ENCODE measurements at places on chromosomes 4 and X. TPM values are rescaled to one million over a fixed set of nuclear protein-coding genes. Genes with fewer than 3 reads are reported as not detected.

DNA sequence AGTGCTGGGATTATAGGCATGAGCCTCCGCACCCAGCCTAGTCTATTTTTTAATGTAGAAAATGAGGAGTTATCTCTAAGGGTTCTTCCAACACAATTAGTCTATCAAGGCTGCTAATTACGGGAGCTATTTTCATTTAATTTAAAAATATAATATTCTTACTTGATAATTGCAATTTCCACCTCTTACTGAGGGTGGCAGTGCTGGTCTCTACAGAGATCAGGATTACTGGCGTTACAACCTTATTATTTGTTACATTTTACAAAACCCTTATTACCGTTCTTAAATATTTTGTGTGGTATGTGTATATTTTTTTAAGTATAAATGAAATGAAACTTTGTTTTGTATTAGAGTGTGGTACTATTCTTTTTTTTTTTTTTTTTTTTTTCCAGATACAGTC is 17.6 kb upstream of the GK start:
- no peak for ATAC-seq

GRCh38 chr4:25986807-25987206 is 72.8 kb downstream of the SMIM20 start:
- no peak for ATAC-seq

DNA sequence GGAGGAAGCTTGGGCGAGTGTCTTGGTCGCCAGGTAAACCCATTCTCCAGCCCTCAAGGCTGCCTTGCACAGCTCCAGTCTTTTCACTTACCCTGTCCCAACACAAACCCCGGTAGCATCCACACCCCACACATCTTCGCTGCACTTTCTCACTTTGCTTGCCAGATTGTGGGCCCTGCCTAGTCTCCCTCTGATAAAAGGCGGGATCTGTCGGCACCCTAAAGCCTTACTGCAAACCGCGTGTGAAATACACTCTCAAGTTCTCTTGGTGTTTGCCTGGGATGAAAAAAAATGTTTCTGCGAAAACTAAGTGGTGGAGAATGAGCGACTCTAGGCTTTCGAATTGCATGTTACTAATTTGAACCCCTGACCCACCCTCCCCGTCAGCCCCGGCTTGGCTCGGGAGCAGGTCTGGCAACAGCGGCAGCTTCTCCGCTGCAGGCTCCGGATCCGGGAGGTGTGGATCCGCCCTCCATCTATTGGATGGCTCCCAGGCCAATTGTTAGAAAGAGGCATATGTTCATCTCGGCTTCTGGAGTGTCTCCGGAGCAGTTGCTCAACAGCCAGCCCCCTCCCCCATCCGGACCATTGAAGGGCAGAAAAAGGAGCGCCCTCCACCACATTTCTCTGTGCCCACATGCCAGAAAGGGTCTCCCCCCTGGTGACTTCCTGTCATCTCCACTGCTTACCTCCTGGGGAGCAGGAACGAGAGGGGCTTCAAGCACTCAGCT is 3.0 kb upstream of the CITED1 start:
- peak; percentile 32 for ATAC-seq

- ATAC-seq: no peak
Observed at GRCh38 chr4:120769227-120769626, 153.3 kb downstream of the PRDM5 start.

DNA sequence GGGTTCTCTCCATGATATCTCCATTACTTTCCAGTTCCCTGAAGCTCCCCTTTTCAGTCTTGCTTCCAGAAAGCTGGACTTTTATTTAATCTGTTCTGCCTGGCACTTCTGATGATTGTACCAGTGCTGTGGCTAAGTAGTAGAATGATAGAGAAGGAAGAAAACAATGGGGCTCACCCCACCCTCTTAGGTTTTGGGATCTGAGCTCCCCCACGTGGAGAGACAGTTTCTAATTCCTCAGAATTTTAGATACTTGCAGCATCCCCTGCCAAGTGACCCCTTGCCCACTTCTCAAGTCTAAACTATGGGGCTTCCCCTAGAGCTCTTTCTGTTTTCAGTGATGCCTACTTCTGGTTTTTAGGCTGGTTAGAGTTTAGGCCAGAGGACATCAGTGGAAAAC is 73.9 kb downstream of the GC start:
- no peak for ATAC-seq

- peak; percentile 36 for ATAC-seq
Observed at GRCh38 chrX:77436682-77437081, 10.5 kb upstream of the FGF16 start.

GRCh38 chr4:158500054-158500453 is 21.6 kb upstream of the RXFP1 start:
- no peak for ATAC-seq

- ATAC-seq: no peak
Observed at GRCh38 chr4:112517911-112518310, 1.9 kb upstream of the NEUROG2 start.

GRCh38 chr4:38106311-38106710 is 146.1 kb downstream of the PTTG2 start:
- ATAC-seq: no peak

DNA sequence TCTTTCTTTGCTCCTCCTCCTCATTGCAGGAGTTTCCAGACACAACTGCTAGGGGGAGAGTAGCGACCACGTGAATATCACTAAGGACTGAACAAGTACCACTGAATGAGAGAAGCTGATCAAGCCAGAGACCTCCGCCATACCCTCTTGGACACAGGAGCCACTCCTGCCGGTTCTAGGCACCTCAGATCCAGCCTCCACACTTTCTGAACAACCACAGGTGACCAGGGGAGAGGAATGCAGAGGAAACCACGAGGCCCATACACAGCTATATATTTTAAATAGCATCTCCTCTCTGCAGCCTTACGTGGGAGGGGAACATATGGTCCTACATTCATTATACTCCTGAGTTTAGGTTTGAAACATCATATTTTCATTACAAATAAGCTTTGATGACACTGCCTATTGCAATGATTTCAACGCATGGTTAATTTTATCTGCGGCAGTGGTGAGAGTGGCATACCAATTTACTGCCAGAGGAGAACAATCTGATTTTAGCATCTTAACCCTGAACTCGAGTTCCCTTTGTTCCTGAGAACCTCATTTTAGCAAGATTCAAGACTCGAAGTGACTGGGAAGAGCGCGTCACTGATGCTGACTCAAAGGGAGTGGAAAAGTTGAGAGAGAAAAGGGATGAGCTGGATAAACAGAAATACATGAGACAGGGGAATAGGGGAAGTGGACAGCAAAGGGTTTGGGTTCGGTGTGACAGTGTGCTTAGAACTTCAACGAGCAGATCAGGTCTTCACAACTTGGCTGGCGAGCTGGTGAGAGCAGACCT is 231.7 kb upstream of the PPARGC1A start:
- ATAC-seq: no peak

GRCh38 chrX:66863721-66864120 is 224.8 kb upstream of the EDA2R start:
- ATAC-seq: no peak

DNA sequence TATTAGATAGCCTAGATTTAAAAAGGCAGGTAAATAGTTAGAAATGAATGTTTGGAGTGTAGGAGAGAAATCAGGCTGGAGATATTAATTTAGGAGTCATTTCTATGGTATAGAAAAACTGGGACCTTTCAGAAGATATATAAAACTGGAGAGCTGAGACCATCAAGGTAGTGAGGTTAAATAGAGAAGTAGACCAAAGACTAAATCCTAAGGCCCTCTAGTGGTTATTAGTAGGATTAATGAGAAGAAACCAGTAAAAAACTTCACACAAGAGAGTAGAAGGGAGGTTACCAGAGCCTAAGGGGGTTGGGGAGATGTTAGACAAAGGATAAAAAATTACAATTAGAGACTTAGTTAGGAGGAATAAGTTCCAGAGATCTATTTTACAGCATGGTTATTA is 351.0 kb upstream of the SPANXN1 start:
- ATAC-seq: no peak

DNA sequence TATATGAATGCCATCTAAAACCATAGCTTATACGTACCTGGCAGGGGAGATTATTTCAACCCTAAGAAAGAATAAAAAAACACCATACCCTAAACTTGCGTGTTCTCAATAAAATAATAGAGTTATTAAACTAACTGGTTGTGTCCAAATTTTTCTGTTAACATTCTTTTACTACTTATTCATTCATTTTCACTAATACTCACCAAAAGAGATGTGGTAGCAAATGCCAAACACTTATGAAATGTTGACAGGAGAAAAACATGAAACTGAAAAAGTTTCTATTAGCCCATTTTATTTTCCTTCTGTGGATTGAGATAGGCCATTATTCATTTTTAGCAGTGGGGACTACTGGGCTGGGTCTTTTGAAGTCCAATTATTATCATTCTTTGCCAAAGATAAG is 102.0 kb downstream of the TSPAN5 start:
- ATAC-seq: no peak

GRCh38 chr4:76153356-76153755 is 5.2 kb upstream of the NUP54 start:
- no peak for ATAC-seq

DNA sequence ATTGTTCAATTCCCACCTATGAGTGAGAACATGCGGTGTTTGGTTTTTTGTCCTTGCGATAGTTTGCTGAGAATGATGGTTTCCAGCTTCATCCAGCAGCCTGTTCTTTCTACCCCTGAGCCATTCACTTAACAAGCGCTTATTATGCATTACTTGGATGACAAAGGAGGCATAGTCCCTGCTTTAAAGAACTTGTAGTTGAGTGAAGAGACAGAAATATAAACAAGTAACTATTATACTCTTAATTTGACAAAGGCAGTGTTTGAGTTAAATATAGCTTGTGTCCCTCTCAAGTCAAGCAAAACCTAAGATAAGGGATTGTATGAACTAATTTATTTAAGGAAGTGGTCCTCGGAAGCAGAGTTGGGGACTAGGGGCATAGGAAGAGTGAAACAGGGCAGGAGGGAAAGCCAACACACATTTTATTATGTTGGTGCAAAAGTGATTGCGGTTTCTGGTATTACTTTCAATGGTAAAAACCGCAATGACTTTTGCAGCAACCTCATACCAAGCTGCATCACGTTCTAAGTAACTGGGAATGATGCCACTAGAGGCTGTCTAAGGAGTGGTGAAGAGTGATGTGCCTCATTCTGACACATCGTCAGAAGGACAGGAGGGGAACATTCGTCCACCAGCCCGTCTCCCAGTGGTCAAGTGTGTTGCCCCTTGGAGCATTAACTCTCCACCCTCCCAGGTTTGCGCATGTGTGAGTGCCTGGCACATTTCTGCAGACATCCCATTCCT is 41.8 kb downstream of the QDPR start:
- ATAC-seq: no peak

- ATAC-seq: no peak
Observed at GRCh38 chrX:35733879-35734278, 64.3 kb upstream of the MAGEB16 start.

DNA sequence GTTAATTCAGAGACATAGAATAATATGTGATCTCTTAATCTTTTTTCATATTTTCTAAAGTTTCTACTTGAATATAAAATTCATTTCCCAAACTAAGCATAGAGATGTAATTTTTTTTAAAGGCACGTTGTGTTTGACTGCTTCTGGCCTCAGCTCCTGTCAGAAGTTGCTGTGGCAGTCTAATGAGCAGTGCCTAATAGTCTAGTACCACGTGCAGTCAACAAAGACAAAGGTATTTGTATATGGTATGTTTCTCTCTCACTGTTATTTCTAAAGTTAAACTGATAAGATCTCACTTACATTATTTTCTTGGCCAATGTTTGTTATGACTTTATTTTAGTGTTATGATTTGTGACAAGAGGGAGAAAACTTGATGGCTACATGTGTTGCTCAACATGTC is 48.6 kb upstream of the MCUB start:
- no peak for ATAC-seq

GRCh38 chr4:157889788-157890187 is 283.0 kb downstream of the GASK1B start:
- ATAC-seq: no peak

GRCh38 chrX:48578661-48579128 is 4.4 kb downstream of the RBM3 start:
- ATAC-seq: no peak

DNA sequence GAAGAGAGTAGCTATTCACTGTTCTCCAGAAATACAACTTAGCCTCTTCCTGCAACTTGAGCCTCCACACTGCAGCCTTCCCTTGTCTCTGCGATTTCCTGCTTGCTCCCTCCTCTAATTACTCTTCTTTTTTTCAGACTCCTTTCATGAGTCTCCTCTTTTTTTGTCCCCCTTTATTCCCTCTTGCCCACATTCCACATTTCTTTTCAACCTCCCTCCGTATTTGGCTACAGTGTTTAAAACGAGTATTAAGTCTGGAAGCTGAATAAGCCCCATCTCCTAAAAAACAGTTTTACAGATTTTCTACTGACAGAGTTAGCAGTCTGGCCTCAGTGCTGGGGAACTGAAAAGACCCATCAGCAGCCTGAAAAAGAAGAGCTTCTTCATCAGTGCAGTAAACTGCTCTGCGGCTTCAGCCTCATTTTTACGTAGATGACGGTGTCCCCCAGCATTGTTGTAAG is 141.5 kb downstream of the TENM3 start:
- no peak for ATAC-seq

- ATAC-seq: no peak
Observed at GRCh38 chr4:38983787-38984598, 48.2 kb downstream of the TMEM156 start.

GRCh38 chrX:13411496-13412207 is 91.8 kb upstream of the ATXN3L start:
- no peak for ATAC-seq

GRCh38 chrX:134338527-134338926 is 101.5 kb downstream of the CCDC160 start:
- ATAC-seq: no peak

GRCh38 chrX:9055354-9055753 is 21.4 kb upstream of the FAM9B start:
- ATAC-seq: no peak

GRCh38 chr4:76200771-76201231 is 12.8 kb downstream of the SCARB2 start:
- ATAC-seq: no peak

GRCh38 chrX:24298191-24298590 is 15.7 kb downstream of the SUPT20HL2 start:
- ATAC-seq: no peak

- ATAC-seq: no peak
Observed at GRCh38 chr4:169945636-169946035, 80.6 kb downstream of the MFAP3L start.

DNA sequence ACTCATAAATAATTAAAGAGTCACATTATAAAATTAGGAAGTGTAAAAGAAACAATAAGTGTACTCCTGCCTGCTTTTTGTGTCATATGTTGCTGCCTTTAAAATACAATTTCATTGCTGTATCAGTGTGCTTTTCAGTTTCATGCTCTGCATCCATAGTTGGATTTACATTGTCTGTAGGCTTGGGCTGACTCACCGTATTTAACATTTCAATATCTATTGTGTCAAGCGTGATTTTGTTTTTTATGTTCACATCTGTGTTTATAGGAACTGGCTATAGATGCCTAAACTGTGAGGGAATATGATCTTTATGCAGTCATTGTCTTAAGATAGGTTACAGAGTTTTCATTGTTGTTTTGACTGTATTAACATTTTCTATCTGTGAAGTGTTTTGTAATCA is 18.1 kb downstream of the CCSER1 start:
- no peak for ATAC-seq

- peak; percentile 41 for ATAC-seq
Observed at GRCh38 chrX:2627272-2627867, 63.7 kb upstream of the CD99 start.

Gene NOP14
- total RNA-seq: 22.4 TPM

Gene CPE
- total RNA-seq: 272 TPM

Gene MFAP3L
- total RNA-seq: 8.2 TPM

Gene DRD5
- not detected for total RNA-seq

Gene GPC3
- total RNA-seq: 18.4 TPM

Gene CXCL8
- 1.2 TPM for total RNA-seq

Gene ALAS2
- 2.2 TPM for total RNA-seq

Gene CENPVL3
- not detected for total RNA-seq

Gene AWAT2
- total RNA-seq: not detected

Gene SLC26A1
- total RNA-seq: not detected

Gene DCAF12L2
- 0.17 TPM for total RNA-seq

Gene ARHGAP36
- total RNA-seq: not detected
